ENCODE measurements at places on chromosomes 4 and X.
A peak's percentile ranks its signal among the peaks of the same experiment; 100 is the strongest.

GRCh38 chr4:155787113-155787710, 28.4 kb downstream of the GUCY1B1 start:
- DNase-seq: peak; percentile 49

GRCh38 chr4:100081491-100081890, 108.8 kb downstream of the DDIT4L start:
- peak; percentile 22 for DNase-seq

- DNase-seq: no peak
Observed at GRCh38 chr4:176013476-176014247, 52.0 kb upstream of the WDR17 start.

GRCh38 chrX:26778320-26778888, 562.4 kb downstream of the MAGEB5 start:
- DNase-seq: no peak

DNA sequence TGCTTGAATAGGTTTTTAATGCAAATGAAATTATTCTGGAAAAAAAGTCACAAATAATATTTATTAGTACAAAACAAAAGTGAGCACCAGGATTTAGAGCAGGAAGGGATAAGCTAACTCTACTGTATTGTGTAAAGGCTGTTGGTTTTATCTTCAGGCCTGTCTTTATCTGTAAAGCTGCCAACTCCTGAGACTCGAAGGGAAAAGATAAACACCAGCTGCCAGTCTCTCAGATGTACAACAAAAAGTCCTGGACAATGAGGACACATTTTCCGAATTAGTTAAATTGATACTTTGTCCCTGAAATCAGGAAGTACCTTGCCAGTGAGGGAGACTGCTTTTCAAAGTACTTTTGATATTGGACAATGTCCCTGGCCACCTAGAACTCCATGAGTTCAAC, 8.8 kb downstream of the DDX60 start:
- DNase-seq: no peak

DNA sequence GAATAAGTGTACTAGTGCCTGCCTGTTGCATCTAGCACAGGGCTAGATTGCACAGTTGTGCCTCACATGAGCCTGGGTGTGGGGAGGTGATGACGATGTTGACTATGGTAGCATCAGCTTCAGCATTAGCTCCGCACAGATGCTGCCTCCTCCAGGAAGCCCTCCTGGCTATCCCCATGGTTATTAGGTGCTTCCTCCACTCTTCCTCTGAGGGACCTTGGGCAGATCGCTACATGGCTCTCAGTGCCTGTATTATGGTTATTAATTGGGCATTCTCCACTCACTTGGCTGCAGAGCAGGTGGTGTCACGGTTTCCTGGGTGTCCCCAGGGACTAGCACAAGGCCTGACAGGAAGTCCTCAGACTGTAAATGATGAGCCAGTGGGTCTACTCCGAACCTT, 325.6 kb downstream of the ARHGAP10 start:
- no peak for DNase-seq

DNA sequence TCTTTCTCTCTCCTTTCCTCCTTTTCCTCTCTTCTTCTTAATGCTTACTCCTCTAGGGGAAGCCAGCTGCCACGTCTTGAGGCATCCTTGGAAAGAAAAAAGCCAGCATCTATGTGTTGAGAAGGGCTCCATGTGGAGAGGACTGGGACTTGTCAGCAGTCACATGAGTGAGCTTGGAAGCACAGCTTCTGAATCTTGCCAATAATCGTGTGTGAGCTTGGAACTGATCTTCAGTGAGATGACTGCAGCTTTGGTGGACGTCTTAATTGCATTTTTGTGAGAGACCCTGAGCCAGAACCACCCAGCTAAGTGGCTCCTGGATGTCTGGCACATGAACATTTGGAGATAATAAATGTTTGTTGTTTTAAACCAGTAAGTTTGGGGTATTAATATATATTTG, 371.7 kb downstream of the SLITRK2 start:
- no peak for DNase-seq

- no peak for DNase-seq
Observed at GRCh38 chrX:140697618-140698017, 11.9 kb upstream of the LINC00632 start.

GRCh38 chr4:42703813-42704212, 46.9 kb upstream of the ATP8A1 start:
- no peak for DNase-seq

DNA sequence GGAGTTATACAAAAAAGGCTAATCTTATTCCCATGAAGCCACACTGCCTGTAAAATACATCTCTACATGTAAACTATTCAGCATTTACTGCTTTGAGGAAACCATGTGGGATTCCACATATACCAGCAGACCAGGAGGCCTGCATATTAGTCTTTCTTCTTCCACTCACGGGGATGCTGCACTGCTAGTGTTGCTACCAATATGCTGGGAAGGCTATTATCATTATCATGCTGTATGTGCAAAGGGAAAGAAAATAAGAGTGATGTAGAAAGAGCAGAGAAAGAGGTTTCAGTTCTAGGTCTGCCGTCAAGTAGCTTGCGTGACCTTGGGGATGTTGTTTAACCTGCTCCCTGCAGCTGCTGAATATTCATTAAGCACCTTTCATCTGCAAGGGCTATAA, 61.0 kb downstream of the MGST2 start:
- DNase-seq: no peak

DNA sequence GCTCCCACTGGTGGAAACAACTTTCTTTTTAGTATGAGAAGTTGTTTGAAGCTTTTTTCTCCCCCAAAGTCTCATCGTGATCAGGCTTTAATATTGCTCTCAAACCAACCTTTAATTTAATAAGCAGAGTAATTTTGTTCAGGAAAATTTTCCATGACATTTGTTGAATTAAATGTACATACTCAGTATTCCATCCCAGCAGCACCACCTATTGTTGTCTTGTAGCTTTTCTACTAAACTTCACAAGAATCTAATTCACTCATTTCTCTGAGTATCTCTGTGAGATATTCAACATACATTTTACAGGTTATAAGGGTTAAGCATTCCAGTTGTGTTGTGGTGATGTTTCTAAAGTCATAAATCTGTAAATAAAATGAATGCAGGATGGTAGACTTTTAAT, 218.3 kb upstream of the HAND2 start:
- DNase-seq: no peak

DNA sequence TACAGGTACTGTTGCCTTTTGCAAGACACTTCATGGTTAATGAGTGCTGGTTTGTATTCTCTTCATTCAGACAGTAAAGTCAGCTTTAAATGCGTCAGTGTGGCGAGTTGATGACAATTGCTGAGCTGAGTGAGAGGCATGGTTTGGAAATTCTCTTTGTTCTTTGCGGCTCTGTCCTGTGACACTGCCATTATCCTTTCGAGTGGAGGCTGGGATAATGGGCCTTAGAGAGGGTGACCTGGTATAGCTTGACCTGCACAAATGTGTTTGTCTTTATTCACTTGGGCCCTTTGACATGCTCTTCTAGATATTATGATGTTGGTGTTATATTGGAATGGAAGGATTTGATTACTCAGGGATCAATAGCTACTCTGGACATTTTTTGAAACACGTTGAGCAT, 208.5 kb upstream of the FAT1 start:
- DNase-seq: peak; percentile 6

DNA sequence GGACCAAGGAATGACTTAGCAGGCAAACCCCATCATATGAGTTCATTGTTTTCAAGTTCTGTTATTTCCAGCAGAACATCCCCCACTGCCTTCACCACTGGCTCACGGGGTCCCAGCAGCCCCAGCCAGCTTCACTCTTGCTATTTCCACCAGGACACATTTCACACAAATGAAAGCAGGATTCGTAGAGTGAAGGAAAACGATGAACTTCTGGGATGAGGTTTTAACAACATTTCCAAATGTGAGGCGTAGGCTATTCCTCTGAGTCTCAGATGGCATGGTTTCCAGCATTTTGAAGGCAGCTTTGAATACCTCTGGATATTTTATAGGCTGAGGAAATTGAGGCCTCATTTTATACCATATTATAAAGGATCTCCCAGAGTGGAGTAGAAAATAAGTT, 32.9 kb upstream of the EGFL6 start:
- DNase-seq: no peak

GRCh38 chr4:82201805-82202641, 171.8 kb downstream of the HNRNPD start:
- DNase-seq: peak; percentile 39

GRCh38 chr4:140790765-140791164, 34.6 kb upstream of the TBC1D9 start:
- peak; percentile 11 for DNase-seq

DNA sequence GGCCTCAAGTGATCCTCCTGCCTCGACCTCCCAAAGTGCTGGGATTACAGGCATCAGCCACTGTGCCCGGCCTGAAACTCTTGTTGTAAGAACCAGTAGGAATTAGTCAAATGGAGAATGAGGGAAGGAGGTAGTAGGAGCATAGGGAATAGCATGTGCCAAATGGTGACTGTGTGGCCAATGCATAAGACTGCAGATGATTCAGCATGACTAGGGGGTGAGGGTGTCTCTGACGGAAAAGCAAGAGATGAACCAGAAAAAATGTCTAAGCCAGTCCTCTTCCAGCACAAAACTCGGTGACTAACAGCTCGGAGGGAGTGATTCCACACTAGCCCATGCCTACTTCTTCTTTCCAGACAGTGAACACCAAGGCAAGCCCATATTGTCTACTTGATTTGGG, 58.2 kb upstream of the DUSP21 start:
- DNase-seq: peak; percentile 78

- DNase-seq: no peak
Observed at GRCh38 chr4:153705743-153706468, 21.8 kb downstream of the TLR2 start.

DNA sequence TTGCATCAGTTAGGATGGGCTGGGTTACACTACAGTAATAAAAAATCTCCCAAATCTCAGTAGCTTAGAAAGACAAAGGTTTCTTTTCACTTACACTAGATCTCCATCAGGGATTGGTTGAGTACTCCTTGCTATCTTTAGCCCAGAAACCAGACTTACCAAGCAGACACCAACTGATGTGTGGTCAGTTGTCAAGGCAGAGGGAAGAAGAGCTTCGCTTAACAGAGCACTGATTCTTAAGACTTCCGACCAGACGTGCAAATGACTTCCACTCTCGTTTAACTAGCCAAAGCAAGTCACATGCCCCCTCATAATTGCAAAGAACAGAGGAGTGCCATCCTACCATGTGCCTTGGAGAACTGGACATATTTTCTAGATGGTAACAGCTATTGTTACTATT, 5.7 kb upstream of the ZNF518B start:
- no peak for DNase-seq

DNA sequence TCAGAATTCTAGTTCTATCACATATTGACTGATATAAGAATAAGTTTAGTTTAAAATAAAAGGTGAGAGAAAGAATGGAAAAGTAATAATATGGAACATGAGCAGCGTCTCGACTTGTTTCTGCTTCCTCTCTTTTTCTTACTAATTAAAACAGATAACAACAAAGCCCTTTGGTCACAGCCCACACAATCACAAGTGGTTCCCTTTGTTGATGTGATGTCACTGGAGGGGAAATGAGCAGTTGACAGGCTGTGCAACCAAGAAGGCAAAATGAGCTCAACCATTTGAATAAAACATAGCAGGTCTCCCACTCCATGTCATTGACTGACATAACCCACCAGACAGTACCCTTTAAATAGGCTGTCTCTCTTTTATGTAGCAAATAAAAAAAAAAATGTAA, 342.5 kb upstream of the MAGEB2 start:
- no peak for DNase-seq

- DNase-seq: peak; percentile 3
Observed at GRCh38 chrX:12819222-12819621, 28.0 kb downstream of the PRPS2 start.

- peak; percentile 56 for DNase-seq
Observed at GRCh38 chrX:65596270-65597034, 61.9 kb upstream of the LAS1L start.

DNA sequence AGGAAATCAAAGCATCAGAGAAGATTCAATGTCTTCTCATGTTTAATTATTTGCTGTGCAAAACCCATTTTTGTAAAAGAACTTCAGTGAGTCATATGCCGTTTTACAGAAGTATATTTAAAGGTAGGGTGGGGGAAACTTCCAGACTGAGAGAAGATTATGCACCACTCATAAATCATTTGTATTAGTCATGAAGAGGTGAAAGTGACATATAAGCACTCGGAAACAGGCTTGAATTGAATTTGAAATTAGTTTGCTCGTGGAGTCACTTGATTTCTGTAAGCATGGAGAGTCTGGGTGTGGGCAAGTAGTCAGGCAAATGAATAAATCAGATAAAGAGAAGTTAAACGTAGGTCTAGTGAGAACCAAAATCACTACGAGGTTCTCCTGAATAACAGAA, 335.1 kb downstream of the ANK2 start:
- peak; percentile 55 for DNase-seq

- no peak for DNase-seq
Observed at GRCh38 chr4:98624144-98624543, 34.3 kb downstream of the TSPAN5 start.

DNA sequence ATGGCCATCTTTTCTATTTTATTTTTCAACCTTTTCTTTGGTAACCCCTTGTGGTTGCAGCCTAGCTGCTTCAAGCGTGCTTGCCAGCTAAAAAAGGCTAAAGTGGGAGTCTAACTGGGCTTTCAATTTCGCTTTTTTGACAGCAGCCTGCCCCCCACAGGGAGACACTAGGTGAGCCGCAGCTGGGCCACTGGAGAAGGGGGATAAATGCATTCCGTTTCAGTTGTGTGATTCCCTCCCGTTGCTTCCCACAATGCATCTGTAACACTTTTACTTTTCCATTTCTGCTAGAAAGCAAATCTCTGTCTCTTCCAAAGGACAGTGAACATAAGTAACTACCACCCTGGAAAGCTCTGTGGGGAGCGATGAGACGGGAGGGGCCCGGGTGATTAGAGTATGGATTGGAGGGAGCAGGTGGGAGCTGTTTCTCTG, 86.3 kb upstream of the RAPGEF2 start:
- no peak for DNase-seq

DNA sequence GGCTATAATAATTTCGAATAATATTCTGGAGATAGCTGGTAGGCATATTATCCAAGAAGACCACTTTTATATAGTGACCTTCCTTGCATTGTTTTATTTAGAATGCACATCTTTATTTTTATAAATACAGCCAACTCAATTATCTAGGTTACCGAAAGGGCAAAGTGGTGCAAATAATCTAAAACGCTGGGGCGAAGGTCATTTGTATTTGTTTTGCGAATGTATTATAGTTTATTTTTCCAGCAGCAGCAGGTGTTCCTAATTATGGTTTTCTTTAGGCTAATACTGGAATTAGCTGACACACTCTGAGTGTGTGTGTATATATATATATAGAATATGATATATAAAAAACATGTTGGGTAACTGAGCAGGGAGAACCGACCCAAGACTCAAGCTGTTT, 48.1 kb upstream of the RAP2C start:
- no peak for DNase-seq

DNA sequence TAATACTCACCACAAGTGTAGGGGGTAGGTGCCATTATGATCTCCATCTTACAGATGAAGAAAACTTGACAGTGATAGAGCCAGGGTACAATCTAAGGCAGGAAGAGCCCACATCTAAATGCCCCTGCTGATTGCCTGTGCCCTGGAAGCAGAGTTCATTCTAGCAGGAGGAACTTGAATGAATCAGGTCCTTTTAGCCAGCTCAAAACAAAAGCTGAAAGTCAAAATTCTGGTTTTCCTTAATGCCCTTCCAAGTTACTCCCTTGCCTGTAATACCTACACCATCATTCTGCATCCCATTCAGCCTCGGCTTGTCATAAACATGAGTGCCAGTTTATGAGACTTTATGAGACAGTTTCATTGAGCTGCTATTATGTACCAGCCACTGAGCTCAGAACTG, 89.6 kb downstream of the SCD5 start:
- no peak for DNase-seq
